ENCODE measurements at places on chromosomes 2 and 18.

GRCh38 chr2:86298411-86299390 is 38.7 kb downstream of the REEP1 start:
- DNase-seq: no peak

- DNase-seq: no peak
These were observed 524 bp upstream of the SERTAD2 start for GRCh38 chr2:64654063-64654811.

DNA sequence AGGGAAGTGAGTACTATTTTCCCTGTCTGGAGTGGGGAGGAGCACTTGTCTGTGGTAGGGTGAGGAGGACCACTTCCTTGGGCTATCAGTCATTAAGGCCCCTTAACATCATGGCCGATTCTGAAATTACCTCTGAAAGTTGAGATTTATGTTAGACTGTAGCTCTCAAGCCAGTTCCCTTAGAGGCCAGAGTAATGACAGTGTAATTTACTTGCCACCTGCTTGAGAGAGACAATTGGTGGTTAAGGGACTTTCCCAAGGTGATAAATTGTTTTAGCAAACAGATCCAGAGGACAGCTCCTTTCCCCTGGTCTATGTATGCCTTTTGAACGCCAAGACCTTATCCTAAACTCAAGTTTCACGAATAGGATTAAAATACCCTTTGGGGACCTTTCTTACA is 56.1 kb downstream of the NEDD4L start:
- DNase-seq: no peak

- no peak for DNase-seq
These were observed 79.5 kb upstream of the OTOF start for GRCh38 chr2:26557244-26557925.

GRCh38 chr18:22883179-22883578 is 49.9 kb upstream of the RBBP8 start:
- DNase-seq: no peak

- DNase-seq: no peak
These were observed 328 bp downstream of the EGR4 start for GRCh38 chr2:73292906-73293533.

- no peak for DNase-seq
These were observed 238.9 kb downstream of the FHOD3 start for GRCh38 chr18:36536426-36536825.
